ENCODE measurements at places on chromosomes 2 and 18.

DNA sequence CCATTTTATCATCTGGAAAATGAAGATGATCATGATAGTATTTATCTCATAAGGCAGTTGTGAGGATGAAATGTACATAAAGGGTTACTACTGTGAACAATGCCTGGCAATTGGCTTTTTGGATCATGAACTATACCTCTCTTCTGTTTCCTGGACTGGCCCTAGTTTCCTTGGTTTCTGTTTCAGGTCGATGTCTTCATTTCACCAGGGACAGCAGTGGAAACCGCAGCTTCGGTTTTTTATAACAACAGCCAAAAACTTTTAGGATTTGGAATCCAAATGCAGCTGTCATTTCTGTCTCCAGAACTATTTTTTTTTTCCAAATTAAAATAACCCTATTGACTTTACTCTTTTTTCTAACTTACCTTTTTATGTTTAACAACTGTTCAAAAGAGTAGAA is 425.1 kb downstream of the RND3 start:
- no peak for DNase-seq

DNA sequence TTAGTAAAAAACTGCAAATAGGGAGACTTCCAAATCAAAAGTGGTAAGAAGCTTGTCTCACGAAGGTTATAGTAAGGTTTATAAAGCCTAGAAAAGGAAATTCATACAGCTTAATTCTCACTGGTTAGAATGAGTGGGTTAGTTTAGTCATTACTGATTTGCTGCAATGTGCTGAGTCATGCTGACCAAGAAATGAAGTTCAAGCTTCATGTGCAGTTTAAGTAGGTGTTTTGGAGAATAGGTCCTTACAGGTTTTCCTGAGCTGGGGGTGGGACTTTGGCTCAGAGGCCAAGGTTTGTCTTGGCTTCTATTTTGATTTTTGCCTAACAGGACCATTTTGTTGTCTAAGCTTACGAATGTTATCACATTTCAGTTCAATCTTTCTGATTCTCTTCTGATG is 15.1 kb downstream of the CLIP4 start:
- peak; percentile 32 for DNase-seq

DNA sequence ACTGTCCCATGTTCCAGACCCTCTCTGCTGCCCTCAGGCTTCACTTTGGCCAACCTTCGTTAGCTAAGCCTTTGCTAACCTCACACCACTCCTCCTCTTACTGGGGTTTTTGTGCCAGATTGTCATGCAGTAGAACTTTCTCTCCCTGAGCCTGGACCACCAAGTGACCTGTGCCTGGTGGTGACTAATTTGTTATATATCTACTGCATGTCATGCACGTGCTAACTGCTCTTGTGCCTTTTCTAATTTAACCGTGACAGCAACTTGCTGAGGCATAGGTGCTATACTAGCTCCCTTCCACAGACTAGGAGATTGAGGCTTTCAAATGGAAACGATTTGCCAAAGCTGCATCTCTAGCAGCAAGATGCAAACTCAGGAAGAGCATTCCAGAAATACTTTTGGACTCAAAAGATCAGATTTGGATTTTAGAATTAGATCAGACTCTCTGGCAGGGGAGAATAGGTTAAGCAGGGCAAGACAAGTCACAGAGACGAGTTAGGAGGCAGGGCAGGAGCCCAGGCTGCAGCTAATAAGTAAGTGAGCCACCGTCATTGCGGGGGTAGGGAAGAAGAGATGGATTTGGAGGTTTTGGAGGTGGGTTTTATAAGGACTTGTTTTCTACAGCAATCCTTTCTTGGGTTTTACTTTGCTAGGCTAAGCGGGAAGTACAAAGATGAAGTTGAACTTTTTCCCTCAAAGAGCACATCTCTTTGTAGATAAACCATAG is 1.8 kb downstream of the PPP1R7 start:
- no peak for DNase-seq

- no peak for DNase-seq
Measured at GRCh38 chr2:25379535-25379934, 37.8 kb upstream of the DNMT3A start.
